ENCODE measurements at places on chromosomes 2 and 18. TPM values are rescaled to one million over a fixed set of nuclear protein-coding genes. Genes with fewer than 3 reads are reported as not detected.

The ZNF236 gene
- 10.2 TPM for total RNA-seq

The LIPG gene
- 12.8 TPM for total RNA-seq

The MC4R gene
- total RNA-seq, result not detected

The MERTK gene
- total RNA-seq, result 0.64 TPM

The MAB21L4 gene
- not detected for total RNA-seq

The RAB17 gene
- 0.81 TPM for total RNA-seq

The DLGAP1 gene
- total RNA-seq, result not detected

The EGR4 gene
- not detected for total RNA-seq

The IL18R1 gene
- 13.1 TPM for total RNA-seq

The SPTBN1 gene
- total RNA-seq, result 186 TPM

The CPLX4 gene
- total RNA-seq, result not detected

The CRACDL gene
- not detected for total RNA-seq

The IL1R1 gene
- total RNA-seq, result 506 TPM

The KLHL14 gene
- not detected for total RNA-seq

The FTCDNL1 gene
- not detected for total RNA-seq

The SLC9A4 gene
- not detected for total RNA-seq

The AQP4 gene
- total RNA-seq, result not detected

The PLCD4 gene
- total RNA-seq, result 4.0 TPM

The PSME4 gene
- 18.3 TPM for total RNA-seq

The LINC00305 gene
- not detected for total RNA-seq

The KCNE4 gene
- total RNA-seq, result 8.2 TPM

The C2orf66 gene
- total RNA-seq, result 0.56 TPM

The LIMS3 gene
- total RNA-seq, result 7.2 TPM

The LOXHD1 gene
- 0.05 TPM for total RNA-seq

The RAB27B gene
- total RNA-seq, result 1.1 TPM

The TRABD2A gene
- 3.3 TPM for total RNA-seq

The CXCR4 gene
- 3.2 TPM for total RNA-seq

The IL1A gene
- total RNA-seq, result 0.05 TPM

The PROKR1 gene
- total RNA-seq, result not detected

The BOLL gene
- total RNA-seq, result not detected

The SGPP2 gene
- not detected for total RNA-seq

The TGFA gene
- total RNA-seq, result not detected

The BARD1 gene
- 4.2 TPM for total RNA-seq

The FAP gene
- 21.8 TPM for total RNA-seq

The GKN1 gene
- not detected for total RNA-seq

The ITGA6 gene
- total RNA-seq, result 6.8 TPM

All from cardiac ventricle fibroblast (primary cell).